NCI-H187 treated with DMSO at 0.1 percent for 48 hours (cell line): ENCODE measurements at places on chromosomes 6 and 20.

- DNase-seq: no peak
These were observed 65.5 kb upstream of the PRL start for GRCh38 chr6:22362361-22362760.

- DNase-seq: no peak
These were observed 21.5 kb upstream of the DSE start for GRCh38 chr6:116349216-116349615.

DNA sequence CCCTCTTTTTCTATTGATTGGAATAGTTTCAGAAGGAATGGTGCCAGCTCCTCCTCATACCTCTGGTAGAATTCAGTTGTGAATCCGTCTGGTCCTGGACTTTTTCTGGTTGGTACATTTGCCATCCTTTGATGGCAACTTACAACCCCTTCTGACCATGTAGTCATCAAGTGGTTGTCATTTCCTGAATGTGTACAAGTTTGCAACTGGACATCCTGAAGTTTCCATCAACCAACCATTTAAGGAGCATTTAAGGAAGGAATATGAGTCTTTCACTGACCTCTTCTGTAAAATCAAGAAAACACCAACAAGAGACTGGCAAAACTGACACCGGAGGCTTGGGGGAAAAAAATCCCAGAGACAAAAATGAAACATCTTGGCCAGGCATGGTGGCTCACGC is 97.4 kb downstream of the RIN2 start:
- no peak for DNase-seq

DNA sequence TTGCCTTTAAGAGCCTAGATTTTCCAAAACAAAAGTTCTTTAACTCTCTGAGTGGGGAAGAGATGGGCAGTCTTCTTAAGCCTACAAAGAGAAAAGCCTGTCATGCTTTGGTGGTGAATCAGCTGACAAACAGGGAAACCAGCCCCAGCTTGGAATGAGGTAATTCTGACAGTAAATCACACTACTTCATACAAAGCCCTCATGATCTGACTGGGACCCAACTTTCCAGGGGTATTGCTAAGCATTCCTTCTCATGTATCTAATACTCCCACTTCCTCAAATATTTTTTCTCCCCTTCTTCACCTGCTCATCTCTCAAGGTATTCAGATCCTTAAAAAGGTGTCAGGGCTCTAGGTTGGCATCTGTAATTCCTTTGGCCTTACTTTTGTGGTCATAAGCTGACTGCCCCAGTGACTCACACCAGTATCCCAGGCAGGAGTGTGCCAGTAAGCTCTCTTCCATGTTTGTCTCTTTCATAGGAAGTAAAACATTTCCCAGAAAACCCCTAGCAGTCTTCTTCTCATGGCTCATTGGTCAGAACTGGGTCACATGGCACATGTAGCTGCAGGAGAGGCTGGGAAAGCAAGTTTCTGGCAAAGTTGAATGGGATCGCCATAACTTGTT is 15.0 kb upstream of the TBC1D22B start:
- DNase-seq: no peak

DNA sequence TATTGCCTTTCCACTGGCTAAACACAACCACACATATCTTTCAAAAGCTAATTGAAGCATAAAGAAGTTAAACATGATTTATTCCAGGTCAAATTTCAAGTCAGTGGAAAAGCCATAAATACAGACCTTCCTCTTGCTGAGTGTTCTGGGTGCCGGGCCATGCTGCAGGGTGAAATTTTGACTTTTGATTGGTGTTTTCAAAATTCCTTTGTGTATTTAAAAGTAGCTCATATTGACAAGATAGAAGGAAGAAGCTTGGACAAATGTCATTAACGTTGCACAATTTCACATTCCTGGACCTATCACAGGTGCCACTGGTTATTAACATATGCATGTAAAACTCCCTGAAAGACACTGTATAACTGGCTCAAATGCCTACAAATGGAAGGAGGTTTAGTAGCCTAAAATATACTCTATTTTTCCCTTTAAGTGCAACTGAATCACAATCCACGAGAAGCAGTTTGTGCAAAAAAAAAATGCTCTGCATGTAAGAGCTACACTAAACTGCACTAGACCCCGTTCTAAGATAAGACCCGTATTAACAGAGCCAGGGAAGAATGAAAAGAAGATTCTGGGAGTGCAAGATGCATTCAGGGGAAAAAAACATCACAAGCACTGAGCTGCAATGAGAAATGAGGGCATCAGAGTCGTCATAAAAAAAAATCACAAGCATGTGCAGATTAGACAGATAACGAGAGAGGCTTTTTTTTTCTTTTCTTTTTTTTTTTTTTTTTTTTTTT is 30.4 kb downstream of the ATXN1 start:
- DNase-seq: no peak

DNA sequence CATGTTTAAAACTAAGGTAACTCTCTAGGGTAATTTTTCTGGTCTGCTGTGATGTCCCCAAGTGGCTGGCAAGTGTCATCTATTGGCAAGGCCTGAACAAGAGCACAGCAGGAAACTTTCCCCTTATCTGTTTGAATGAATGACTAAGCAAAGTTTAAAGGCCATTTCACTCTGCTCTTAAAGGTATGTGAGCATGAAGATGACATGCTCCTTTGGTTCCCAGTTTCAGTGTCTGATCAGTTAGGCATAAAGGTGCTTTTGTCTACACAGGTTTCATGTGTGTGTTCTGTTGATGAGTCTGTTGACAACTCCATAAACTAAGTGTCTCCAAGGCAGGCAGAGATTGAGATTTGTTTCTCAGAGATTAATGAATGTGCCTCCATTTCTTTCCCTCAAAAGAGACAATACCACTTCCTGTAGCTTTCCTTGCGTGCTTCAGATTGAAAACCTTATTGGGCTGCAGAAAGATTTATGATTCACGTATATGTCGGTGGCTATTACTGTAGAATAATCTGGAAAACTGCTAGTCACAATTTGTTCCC is 83.9 kb downstream of the MAP3K7 start:
- peak; percentile 33 for DNase-seq

- DNase-seq: no peak
These were observed 52.9 kb upstream of the MLN start for GRCh38 chr6:33856655-33857054.

DNA sequence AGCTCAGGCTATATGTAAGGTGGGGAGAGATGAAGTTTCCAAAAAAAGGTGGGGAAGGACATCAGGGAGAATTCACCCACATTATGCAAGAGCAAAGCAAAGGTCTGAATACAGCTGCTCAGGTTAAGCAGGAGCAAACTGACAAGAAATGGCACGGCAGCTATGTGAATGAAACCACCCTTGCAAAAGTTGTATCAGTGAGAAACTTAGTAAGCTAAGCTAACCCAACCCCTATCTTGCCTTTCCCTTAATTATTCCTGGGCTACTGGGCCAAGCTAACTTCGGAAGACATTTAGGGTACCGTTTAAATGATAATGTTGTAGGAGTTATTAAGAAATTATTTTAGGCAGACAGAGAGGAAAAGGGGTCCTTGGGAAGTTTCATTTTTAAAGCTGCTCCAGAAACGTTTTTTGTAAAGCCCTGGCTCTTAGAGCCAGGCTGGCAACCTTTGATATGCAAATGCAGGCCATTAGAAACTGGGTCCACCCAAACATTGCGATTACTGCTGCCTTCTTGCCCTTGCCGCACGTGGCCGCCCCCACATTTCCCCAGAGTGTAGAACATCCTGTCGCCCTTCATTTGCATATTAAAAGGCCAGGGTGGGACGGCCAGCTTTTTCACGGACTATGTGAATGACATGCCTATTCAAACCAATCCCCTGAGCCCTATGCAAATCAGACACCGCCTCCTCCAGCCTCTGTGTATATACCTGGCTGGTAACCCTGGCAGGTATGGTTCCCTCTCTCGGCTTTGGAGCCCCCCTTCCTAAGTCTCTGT is 60.5 kb upstream of the SAMD5 start:
- DNase-seq: no peak

DNA sequence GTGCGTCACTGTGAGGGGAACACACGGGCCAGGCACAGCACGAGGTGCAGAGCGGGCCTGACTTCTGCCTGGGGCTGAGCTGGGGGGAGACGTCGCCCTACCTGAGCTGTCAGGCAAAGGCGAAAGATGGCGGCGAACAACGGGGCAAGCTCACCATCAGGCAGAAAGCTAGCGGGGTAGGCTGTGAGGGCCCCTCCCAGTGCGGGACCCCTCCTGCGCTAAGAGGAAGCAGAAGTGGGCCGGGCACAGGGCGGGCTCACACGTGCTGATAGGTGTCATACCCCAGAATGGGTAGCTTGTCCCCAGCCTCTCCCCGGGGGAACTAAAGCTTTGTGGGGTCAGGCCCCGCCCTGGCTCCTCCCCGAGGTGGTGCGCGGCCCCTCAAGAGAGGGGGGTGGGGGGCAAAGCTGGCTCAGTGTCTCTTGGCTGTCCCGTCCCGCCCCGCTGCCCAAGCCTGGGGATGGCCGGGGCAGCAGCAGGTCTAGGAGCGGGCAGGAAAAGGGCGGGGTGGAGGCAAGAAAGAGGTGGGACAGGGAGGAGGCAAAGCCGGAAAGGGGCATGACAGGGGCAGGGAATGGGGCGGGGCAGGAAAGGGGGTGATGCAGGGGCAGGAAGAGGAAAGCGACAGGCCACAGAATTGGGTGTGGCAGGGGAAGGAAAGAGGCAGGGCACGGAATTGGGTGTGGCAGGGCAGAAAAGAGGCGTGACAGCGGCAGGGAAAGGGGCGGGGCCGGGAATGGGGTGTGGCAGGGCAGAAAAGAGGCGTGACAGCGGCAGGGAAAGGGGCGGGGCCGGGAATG is 14.7 kb downstream of the UCKL1 start:
- no peak for DNase-seq

DNA sequence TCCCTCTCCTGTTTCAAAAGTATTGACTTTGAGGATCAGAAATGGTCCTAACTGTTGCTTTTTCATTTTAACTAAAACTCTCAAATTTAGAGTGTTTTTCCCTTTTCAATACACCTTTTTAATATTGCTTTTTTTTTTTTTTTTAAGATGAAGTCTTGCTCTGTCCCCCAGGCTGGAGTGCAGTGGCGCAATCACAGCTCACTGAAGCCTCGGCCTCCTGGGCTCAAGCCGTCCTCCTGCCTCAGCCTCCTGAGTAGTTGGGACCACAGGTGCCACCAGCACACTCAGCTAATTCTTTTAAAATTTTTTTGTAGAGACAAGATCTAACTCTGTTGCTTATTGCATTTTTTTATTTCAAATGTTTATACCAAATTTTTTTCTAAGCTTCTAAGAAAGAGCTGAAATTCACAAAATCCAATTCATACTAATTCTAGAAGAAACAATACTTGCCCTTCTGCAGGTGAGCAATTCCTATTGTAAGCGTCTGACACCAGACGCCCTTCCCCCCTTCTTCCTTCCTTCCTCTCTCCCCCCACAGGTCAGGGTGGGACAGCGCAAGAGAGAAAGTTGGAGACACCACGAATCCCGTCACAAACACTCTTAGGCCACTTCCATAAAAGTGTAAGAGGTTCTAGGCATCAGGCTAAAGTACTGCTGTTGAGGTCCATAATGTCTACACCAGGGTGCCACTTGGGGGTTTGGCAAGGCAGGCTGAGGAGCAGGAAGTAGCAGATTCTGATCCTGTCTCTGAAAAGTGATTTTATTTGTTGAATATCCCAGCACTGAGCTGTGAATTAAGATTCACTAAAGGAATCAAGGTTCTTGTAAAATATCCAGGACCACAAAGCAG is 12.8 kb downstream of the DLL1 start:
- DNase-seq: no peak

GRCh38 chr6:76026101-76026500 is 46.4 kb downstream of the IMPG1 start:
- DNase-seq: no peak

DNA sequence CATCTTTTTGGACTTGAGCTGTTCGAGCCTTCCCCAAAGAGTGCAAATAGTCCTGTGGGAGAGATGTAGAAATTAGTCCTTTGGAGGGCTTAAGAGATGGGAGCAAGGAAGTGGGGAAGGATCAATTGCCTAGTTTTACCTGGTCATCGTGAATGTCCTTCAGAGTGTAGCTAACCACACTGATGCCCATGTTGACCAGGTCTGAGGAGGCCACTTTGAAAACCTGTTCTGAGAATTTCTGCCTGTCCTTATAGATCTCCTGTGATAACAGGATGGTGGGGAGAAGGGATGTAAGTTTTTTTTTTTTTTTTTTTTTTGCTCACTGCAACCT is 2.0 kb downstream of the FLOT1 start:
- no peak for DNase-seq

DNA sequence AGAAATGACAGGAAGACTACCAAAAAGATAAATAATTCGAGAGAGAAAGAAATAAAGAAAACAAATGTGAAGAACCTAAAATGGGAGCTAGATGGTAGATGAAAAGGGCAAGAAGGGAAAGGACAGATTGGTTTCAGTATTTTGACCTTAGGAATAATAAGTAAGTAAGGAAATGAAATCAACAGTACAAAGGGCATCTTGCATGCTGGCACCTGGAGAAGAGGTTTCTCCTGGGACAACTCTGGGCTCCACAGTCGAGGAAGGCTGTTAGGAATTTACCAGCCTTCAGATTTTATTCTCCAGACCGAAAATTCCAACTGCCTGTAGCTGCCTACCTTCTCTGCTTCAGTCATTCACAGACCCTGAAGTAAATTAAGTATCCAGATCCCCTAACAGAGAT is 80.5 kb downstream of the SMLR1 start:
- no peak for DNase-seq

GRCh38 chr20:54497931-54498718 is 22.7 kb downstream of the DOK5 start:
- no peak for DNase-seq

- no peak for DNase-seq
These were observed 20.1 kb downstream of the CENPW start for GRCh38 chr6:126359936-126360537.

- no peak for DNase-seq
These were observed 89.5 kb downstream of the SLX4IP start for GRCh38 chr20:10524643-10525042.

DNA sequence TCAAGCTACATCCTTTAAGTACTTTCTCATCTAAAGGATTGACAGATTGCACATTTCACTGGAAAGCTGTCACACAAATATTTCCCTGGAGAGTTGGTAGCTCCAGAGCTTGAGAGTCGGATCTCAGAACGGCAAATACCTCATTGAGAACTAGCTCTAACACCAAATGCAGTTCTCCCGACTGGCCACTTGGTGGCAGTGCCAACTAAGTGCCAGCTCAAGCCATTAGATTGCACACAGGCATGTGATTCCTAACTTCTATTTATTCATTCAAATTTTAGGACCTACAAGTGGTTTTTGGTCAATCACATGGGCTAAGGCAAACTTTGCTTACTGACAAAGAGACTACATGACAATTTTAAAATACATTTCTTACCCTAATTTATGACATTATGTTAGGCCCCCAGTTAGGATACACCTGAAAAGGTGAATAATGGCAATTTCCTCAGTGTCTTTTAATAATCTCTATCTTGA is 7.9 kb upstream of the MCHR2 start:
- DNase-seq: peak; percentile 22

DNA sequence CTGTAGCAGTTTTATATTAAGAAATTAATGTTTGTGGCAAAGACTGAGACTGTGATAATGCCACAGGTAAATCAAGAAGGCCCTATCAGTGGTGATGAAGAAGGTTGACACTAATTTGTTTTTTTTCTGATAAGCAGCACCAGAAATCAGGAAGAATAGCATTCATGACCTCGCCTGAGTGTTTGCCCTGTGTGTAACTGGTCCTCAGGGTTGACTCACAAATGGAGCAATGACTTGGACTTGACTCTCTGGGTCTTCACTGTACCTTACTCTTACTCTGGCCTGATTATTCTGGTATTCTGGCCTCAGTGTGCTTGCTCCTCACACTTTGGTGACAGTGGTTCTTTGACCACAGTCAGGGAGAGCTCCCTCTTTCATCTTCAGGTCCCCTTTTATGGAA is 243.9 kb downstream of the HAO1 start:
- no peak for DNase-seq

GRCh38 chr6:100575921-100576320 is 111.2 kb upstream of the SIM1 start:
- no peak for DNase-seq
